ENCODE measurements at places on chromosomes 11 and 22.
A peak's percentile ranks its signal among the peaks of the same experiment; 100 is the strongest.

DNA sequence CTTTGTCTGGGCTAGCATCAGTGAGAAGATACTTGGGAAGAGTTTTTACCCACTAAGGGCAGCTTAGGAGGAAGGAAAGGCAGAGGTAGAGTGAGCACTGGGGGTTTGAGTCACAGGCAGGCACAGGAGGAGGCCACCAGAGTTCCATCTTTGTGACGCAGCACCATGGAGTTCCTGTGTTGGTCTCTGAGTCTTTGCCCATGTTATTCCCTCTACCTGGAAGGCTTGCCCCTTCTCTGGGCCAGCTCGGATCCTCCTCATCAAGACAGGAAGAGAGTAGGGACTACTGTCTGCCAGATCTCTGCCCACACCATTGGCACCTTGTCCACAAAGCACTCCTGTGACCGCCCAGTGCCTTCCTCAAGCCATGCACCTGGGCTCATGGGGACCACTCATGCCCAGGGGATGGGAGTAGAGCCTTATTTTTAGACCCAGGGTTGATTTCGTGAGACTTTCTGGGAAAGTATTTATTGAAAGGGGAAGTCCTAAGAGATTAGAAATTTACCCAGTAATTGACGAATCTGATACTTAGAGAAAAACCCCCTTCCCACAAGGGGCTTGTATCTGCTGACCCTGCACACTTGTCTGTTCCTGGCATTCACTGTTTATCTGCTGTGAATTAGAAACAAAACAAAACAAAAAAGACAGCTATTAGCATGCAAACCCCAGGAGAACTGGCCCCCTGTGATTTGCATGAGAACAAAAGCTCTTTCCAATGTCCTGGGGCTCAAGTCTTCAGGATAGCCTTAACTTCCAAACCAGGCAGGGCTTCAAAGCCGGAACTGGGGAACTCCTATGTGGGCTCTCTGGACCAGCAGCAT, 35.9 kb upstream of the MYEOV start:
- DNase-seq: no peak

GRCh38 chr11:4050138-4050537, 44.5 kb upstream of the RRM1 start:
- DNase-seq: no peak

DNA sequence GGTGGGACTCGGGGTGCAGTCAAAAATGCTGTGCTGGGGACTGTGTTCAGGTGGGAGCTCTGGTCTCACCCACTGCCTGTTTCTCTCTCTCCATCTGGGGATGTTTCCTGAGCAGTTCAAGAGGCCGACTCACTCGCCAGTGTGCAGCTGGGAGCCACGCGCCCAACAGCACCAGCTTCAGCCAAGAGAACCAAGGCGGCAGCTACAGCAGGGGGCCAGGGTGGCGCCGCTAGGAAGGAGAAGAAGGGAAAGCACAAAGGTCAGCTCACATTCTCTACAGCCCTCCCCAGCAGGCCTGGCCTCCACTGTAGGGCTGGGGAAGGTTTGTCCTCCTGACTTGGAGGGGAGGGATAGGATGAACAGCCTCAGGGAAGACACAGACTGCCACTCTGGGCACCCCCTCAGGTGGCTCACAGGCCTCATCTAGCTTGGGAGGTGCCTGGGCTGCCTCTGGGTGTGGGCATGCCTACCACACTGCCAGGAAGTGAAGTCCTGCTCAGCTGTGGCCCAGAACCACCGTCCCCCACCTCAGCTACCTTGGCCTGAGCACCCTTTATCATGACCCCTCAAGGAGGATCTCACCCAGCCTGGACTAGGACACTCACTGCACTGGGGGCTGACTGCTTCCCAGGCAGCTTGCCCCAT, 13.0 kb downstream of the TUB start:
- DNase-seq: no peak

- peak; percentile 25 for DNase-seq
These were observed 30.0 kb downstream of the MAPK1 start for GRCh38 chr22:21837248-21837979.

DNA sequence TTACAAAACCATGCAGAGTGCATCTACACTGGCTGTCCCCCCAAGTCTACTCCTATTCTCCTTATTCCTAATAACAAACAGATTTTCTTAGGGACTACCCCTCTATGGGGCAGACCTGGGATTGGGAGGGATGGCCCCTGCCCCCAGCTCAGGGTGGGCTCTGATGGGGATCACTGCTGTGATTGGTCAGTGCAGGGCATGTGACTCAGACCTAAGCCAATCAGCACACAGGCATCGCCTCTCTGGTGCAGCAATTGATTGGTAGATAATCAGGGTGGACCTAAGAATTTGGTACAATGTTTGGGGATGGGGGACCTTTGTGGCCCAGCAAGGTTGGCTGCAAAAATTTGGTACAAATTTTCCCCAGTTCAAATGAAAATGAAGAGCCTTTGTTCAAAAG, 57.2 kb upstream of the SHANK2 start:
- DNase-seq: no peak

DNA sequence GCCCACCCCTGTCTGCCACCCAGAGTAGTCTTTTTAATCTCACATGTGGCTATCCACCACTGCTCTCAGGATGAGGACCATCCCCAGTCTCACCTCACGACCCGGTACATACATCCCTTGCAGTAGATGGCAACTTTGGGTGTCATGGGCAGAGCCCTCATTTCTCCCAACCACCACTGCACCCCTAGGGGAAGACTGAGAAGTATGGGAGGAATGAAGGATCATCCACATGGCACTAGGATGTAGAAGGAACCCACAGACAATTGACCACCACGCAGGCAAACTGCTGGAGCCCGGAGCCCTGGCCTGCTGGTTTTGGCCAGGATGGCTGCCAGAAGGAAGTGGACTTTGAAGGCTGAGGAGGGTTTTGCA, 1.9 kb upstream of the SCARF2 start:
- no peak for DNase-seq

- no peak for DNase-seq
These were observed 8.0 kb downstream of the SLC22A12 start for GRCh38 chr11:64598797-64599697.

DNA sequence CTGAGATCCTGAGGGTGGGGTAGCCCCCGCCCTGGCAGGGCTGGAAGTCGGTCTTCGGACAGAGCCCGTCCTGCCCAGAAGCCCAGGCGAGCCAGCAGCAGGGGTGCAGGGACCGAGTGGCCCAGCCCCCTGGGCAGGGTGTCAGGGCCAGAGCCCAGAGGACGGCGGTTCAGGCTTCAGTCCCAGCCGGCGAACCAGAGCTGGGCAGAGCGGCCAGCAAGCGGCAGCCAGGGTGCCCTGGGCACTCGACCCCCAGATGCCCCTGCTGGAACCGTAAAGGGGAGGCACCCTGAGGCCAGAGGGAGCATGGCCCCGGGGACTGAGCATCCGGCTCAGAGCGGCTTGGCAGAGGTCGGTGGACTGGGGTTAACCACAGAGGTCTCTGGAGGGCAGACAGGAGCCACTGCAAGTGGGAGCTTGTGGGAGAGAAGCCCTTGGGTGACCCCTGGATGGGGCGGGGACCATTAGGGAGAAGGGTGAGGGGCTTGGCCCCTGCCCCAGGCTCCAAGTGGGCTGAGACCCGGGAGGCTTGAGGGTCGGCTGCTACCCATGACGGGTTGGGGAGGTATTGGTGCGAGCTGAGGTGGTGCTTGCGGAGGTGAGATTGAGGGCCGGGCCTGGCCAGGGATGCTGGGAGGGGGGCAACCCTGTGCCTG, 15.9 kb downstream of the LSP1 start:
- no peak for DNase-seq

GRCh38 chr11:64619196-64619595, 28.2 kb downstream of the SLC22A12 start:
- DNase-seq: no peak

DNA sequence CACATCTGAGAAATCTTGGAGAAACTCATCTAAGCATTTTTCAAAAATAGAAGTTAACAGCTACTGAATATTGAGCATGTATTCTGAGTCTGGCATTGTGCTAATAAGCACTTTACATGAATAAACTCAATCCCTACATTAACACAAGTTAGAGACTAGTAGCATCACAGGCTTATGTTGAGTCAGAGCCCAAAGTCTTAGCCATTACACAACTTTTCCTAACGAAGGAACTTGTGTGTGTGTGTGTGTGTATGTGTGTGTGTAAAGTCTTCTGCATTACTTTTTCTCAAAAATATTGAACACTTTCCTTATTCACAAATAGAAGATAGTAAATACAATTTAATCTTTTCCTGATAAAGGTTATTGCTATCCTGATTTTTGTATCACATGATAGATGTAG, 8.7 kb upstream of the CLPB start:
- no peak for DNase-seq

GRCh38 chr11:36395978-36396736, 100.1 kb downstream of the PRR5L start:
- DNase-seq: no peak

DNA sequence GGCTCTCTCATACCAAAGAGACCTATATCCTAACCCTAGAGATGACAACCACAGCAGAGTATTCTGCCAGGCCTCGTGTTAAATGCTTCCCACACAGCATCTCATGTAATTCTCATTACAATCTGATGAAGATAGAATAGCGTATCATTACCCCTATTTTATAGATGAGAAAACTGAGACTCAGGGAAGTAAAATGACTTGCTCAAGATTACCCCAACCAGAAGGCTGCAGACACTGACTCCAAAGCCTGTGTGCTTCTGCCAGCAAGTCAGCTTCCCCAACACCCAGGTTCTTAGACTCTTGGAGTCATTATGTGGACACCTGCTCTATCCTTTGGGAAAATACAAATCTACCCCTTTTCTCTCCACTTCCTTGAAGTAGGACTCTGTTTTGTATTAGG, 23.6 kb upstream of the TSKU start:
- DNase-seq: no peak

- DNase-seq: no peak
These were observed 48.8 kb downstream of the SMCO4 start for GRCh38 chr11:93494357-93494756.

DNA sequence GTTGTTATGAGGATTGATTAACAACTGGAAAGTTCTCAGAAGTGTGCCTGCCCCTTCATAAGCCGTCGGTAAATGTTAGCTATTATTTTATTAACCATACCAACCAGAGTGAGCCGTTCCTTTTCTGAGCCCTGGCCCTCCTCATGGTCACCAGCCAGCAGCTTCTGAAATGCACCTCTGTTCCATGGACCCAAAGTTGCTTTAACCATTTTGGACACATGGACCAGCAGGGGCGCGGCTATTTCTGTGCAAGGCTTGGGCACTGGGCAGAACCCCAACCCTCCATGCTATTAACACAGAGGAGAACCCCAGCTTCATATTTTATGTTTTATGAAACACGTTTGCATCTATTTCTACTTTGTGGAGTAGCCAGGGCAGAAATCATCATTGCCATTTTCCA, 18.6 kb upstream of the SCGB1A1 start:
- DNase-seq: no peak

- no peak for DNase-seq
These were observed 4.6 kb downstream of the B4GALNT4 start for GRCh38 chr11:373716-374551.

Measured in iPS DF 19.7 (cell line).